ENCODE measurements at places on chromosomes 1 and 21.

- DNase-seq: no peak
These were observed 467.9 kb downstream of the SIPA1L2 start for GRCh38 chr1:232162001-232162400.

DNA sequence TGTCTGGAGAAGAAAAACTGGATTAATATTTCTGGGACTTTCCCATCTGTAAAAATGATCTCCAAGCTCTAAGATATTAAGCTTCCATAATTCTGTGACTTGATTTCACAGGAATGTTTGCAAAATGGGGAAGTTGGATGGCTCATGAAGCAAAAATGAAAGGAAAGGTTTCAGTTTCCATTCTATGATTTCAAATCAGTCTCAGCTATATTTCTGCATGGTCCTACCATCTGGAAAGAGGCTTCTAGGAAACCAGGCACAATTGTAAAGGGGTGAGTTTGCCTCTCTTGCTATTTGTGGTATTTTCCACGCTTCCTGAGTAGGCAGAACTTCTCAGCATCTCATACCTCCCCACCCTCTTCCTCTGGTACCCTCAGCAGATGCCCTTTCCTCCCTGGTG is 22.4 kb upstream of the ACTN2 start:
- no peak for DNase-seq

- peak; percentile 87 for DNase-seq
These were observed 100.7 kb upstream of the SPATA6 start for GRCh38 chr1:48572646-48573258.

DNA sequence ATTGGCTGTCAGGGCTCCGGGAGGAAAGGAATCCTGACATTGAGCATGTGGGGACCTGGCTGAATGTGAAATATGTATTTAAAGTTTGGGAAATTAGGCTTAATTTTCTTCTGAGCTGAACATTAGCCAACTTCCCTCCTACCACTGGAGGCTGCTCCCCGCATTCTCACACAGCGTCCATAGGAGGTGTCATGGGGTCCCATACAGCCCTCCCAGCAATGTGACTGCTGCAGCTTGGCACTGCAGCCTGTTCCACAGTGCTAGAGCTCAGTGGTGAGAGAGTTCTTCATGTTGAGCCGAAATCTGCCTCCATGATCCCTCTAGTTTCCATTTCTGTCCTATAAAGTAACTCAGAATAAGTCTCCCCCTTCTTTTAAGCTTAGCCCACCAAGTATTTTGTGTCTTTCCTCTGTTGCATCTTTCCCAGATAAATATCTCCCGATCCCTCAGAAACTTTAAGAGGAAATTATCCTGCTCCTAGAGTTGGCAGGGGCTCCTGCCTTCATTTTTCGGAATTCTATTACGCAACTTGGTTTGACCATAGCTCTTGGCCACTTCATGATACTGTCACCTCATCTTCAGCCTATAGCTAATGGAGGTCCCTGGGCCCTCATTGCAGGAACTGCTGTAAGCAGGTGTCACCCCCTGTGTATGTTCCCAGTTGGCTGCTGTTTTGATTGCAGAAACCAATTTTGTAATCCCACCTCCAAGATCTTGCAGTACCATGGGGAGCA is 2.0 kb downstream of the FCRL6 start:
- DNase-seq: no peak

GRCh38 chr1:4128616-4129015 is 228.5 kb upstream of the C1orf174 start:
- DNase-seq: no peak

GRCh38 chr1:214186103-214186824 is 94.7 kb upstream of the SMYD2 start:
- DNase-seq: no peak

DNA sequence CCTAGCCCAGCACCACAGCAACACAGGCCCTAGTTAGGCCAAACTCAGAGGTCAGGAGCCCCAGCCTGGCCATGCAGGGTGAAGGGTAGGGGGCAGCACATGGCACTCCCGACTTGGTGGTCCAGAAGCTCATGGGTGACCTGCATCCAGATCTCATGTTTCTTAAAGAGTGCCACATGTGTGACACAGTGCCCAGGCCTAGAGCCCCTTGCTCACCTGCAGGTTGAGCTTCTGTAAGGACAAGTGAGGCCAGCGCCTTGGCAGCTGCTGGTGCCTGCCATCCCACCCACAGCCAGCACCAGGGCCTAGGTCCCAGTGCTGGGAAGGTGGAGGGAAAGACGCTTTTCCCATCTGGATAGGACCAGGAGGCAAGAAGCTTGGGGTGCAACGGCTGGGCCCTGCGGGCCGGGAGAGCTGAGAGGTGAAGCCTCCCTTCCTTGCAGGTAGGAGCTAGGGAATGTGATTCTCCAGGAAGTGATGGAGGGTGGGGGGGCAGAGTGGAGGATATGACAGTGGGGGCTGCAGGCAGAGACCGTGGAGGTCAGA is 6.5 kb downstream of the SHISA4 start:
- DNase-seq: no peak

DNA sequence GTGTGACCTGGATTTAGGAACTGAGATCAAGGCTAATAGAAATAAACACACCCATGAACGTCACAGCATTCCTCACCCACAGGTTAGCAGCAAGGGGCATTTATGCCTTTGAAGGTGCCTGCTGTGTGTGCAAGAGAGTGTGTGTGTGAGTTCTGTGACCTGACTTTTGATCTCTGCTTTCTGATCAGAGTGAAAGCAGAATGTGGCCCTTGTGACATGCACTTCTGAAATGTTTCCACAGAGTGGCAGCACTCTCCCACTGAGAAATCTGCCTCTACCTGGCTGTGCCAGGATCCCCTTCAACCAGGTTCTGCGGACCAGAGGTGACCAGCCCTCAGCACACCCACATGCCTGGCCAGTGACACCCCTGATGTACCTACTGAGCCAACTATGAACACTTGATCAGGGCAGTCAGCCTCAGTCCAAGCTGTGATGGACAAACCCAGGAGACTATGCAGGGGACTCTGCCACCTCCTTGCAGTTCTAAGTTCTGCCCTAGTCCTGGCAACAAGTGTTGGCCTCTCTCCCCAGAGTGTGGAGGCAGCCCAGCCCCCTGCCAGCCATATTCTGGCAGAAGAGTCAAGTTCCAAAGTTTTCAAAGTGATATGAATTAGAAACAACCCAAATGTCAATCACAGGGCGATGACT is 41.0 kb downstream of the RXRG start:
- peak; percentile 63 for DNase-seq

- no peak for DNase-seq
These were observed 181.3 kb downstream of the KCTD3 start for GRCh38 chr1:215748431-215748830.

DNA sequence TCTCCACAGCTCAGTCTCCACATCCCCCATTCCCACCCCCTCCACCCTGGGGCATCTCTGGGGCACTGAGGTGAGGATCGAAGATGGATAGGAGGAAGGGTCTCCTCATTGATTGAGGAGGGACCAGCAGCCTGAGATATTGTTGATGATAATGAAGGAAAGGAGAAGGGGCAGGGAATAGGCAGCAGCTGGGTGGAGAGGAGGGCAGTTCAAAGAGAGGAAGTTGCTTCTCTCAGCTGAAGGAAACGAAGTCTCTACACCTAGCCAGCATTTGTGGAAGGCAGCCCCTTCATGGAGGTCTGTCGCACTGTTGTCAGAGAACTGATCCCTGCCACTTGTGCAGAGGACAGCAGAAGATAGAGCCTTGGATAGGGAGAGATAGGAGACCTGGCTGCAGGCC is 5.7 kb downstream of the KNCN start:
- no peak for DNase-seq

- no peak for DNase-seq
These were observed 10.2 kb upstream of the PRDX1 start for GRCh38 chr1:45531873-45532272.

- DNase-seq: no peak
These were observed 60.2 kb downstream of the DMRTB1 start for GRCh38 chr1:53519421-53519820.
